ENCODE measurements at places on chromosomes 11 and 22.

DNA sequence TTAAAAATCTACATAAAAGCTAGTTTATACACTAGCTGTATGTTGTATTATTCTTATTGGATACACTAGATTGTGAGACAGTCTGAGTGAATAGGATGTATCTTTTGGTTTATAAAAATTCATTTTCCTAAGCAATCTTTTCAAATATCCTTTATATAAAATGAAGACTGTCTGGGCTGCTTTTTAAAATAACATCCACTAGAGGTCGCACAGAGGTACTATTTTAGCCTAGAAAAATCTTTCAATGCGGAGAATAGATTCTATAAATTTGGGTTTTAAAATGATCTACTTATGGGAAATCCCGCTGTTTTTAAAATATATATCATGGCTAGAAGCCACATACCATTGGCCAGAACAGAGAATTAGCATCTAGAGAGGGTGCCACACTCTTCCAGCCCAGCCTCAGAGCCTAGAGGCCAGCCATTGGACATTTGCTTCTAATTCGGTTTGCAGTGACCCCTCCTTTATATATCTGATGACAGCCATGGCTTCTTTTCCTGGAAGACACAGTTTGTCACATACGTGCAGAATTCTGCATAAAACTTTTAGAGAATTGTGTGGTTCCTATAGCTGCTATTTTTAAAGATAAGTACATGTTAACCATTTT lies 7.3 kb downstream of the C11orf97 start:
- DNase-seq: peak; percentile 68

DNA sequence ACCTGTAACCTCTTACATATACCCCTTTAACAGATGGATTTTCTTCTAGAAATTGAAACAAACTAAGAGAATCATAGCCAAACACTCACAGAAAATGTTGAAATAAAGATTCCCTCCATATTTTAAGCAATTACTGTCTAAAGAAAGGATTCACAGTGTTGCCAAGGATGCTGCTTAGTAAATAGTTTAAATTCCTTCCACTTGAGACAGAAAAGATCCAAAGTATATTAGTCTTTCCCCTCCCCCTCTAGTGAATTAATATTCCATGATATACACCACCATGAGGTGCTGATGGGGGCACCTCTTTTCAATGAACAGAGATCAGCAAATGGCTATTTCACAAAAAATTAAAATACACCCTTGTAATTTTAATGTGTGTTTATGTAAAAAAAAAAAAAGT lies 186.8 kb downstream of the SOX6 start:
- peak; percentile 0 for DNase-seq

- peak; percentile 30 for DNase-seq
Observed at GRCh38 chr11:64173616-64174355, 7.9 kb upstream of the MACROD1 start.

DNA sequence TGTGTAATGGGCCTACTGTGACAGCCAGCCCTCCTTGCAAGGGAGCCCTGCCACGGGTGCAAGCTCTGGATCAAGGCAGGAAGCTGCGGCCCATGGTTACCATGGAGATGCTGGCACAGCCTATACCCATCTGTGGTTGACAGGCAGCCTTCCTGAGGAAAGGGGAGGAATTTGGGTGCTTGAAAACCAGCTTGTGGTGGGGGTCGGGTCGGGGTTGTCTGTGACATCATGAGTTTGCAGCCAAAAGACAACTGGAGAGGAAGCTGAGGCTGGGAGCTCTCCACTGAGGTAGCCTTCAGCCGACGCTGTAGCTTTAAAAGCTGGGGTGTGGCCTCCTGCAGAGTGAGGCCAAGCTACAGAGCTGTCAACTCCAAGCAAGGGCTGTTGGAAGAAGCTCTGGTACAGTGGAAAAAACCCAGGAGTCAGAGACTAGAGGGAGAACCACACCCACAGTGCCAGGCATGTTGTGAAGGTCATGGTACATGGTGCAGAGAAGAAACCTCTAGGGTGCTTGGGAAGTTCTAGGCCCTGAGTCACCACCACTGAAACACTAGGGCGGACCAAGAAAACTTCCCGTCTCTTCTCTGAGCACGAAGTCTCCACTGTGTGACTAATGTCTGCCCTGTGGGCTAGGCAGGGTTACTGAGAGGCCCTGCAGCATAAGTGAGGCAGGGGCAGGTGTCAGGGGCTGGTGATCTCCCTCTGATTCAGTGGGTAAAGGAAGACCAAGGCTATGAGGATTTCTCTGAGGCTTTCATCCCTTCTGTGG lies 10.8 kb upstream of the LDHA start:
- DNase-seq: peak; percentile 99

All from fibroblast of the aortic adventitia (primary cell).